Caco-2 (cell line): ENCODE measurements at places on chromosomes 12 and 14.

DNA sequence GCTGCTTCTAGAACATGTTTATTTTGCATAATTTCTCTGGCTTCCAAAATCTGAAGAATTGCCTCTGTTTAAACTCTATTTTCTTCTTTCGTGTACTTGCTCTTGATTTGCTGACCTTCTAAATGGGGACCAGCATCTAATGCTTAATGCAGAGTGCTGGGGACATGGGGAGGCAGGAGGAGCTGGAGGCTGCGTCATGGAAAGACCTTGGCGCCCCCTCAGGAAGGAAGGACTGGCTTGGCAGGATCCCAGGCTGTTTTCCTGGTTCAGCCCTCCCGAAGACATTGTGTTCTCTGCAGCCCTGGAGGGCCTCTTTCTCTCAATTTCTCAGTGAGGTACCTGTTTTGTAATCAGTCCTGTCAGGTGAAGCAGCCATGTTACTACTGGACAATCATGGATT, 5.5 kb downstream of the PRKCH start:
- peak; percentile 27 for DNase-seq

DNA sequence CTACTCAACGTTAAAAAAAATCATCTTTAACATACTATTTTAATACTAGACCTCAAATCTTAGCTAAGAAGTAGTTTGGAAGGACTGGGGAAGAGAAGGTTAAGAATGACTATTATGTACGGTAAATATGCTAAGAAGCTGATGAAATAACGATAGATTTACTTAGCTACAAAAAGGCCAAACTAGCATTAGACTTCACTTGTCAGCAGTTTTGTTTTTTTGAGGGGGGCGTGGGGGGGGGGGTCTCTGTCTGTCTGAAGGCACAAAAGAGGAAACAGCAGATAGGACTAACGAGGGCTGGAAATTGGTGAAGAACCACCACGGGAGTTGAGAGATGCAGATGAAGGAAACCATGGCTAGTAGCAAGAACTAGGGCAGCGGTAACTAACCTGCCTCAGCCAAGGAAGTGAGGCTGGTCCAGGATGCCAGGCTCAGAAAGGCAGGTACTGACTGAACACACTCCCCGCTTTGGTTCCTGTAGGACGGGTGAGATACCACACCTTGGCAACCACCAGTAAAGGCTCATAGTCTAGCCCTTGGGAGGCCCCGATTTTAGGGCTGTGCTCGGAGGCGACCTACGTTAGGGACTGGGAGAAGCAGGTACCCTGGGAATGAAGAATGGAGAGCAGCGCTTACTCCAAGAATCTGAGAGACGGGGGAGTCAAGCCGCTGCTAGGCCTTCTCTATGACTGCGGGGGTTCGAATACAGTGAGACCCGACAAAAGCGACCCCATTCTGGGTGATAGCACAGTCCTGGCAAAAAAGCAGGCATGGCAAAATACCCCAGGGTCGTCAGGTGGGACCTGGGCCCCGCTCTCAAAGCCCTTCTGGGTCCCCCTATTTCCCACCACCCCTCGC, 675 bp downstream of the NEDD8 start:
- DNase-seq: no peak

- DNase-seq: no peak
Measured at GRCh38 chr12:98438656-98439230, 76.6 kb upstream of the TMPO start.

DNA sequence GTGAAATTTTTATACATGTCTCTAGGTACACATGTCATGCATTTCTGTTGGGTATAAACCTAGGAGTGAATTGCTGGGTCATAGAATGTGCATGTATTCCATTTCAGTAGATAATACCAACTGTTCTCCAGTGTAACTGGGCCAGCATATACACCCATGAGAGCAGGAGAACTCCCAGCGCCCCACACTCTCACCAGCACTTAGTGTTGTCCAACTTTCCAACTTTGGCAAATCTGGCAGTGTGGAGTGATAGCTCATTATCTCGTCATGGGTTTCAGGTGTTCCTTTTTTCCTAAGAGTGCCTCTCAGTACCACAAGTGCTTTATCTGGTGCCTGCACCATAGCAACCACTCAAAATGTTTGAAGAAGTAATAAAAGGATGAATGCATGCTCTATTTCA, 40.1 kb downstream of the NGB start:
- DNase-seq: no peak

GRCh38 chr14:93797536-93797935, 9.3 kb upstream of the PRIMA1 start:
- DNase-seq: no peak

DNA sequence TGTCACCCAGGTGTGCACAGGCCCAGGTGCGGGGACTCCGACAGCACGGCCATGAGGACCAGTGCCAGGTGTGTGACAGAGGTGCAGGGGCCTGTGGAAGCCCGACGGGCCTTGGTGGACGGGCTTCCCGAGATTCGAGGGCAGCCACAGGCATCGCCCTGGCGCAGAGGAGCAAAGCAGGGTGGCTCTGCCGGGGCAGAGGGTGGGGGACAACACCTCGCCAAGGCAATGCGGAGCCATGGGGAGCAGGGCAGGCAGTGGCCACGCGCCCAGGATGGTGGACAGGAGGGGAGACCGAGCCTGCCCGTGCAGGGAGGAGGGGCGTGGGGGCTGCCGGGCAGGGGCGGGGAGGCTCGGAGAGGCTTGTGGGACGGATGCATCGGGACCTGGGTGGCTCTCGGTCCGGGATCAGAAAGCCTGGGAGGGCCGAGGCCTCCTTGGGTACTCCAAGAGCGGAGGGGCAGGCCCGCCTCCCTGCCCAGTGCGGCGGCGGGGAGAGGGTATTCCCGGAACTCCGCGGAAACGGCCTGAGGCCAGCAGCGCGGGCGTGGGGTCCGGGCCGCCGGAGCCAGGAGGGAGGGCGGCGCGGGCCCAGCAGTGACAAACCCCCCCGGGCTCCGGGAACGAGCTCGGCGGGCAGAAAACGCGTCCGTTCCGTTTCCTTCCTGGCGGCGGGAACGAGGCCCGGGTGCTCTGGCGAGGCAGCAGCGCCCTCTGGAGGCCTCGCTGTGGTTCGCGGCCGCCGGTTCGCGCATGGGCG, 1.6 kb downstream of the TMEM121 start:
- DNase-seq: peak; percentile 83

DNA sequence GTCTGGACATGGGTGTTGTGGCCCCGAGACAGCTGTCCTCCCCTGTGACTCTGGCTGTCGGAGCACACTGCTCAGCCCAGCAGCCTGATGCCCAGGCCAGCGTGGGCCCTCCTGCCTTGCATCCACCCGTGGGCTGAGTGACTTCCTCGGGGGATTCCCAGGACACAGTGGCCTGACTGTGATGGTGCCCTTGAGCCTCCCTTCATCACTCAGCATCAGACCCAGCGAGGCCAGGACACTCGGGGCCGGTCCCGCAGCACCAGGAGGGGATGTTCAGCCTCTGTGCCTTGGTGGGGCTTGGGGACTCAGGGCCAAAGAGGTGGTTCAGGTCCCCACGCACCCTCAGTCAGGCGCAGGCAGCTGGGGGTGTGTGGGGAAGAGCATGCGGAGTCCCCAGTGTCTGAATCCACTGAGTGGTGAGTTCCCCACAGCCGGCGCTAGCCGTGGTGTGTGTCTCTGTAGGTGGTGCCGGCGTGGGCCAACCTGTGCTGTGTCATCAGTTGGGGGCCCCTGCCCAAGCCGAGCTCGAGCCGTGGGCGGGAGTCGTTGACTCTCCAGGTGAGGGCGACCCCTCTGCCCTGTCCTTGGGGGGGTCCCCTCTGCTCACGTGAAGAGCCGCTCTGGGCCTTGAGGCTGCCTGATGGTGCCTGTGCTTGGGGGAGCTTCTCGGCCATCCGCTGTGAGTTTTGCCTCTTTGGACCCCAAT, 185.8 kb downstream of the ADGRD1 start:
- DNase-seq: no peak

DNA sequence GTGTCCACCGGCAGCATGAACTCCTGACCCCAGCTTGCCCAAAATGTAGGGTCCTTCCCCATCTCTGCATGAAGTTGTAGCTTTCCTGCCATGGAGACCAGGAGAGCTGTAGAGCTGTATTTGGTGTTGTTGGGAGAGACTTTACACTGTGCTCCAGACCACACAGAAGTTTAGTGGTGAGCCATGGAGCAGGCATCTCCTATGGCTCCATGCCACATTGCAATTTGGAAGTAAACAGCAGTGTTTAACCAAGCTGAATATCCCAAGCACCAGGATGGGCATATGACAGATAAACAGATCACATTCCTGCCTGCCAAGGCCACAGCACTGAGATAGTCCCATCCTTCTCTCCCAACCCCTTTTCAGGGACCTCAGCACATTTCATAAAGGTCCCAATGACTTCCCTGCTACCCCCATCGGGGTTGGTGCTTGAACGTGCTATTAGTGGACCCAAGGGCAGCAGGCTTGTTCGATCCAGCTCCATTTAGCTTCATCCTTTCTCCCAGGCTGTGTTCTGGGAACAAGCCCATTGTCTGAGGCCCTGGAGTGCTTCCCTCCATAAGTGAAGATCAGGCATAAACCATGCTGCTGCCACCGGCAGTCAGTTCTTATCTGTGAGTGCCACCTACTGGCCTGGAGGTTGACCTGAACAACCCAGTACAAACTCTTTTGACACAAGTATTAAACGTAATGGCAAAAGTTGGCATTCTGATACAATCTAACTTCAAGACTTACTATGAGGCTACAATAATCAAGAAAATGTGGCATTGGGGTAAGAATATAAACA, 172.3 kb upstream of the ATXN7L3B start:
- DNase-seq: peak; percentile 60

- no peak for DNase-seq
Measured at GRCh38 chr12:93706824-93707223, 29.6 kb downstream of the CRADD start.
